Vein endothelial cell (primary cell): ENCODE measurements at places on chromosomes 1 and 21. TPM values are rescaled to one million over a fixed set of nuclear protein-coding genes. Genes with fewer than 3 reads are reported as not detected.

Gene FBXO2
- 1.3 and 2.3 TPM in 2 replicates for total RNA-seq

Gene SPRR4
- total RNA-seq, result not detected in 2 replicates

Gene CELA3A
- not detected in 2 replicates for total RNA-seq

Gene GREM2
- under 0.01 TPM in 1 of 2 replicates, not detected in the other for total RNA-seq

Gene ZRANB2
- 28.1 and 38.6 TPM in 2 replicates for total RNA-seq

Gene GMEB1
- 10.5 and 12.1 TPM in 2 replicates for total RNA-seq

Gene KCNJ15
- total RNA-seq, result 0.33 and 1.1 TPM in 2 replicates

Gene AUNIP
- total RNA-seq, result 2.6 and 4.2 TPM in 2 replicates

Gene GJB5
- not detected in 2 replicates for total RNA-seq

Gene REN
- 0.10 and 0.33 TPM in 2 replicates for total RNA-seq

Gene AK5
- 8.3 and 20.6 TPM in 2 replicates for total RNA-seq

Gene DDAH1
- total RNA-seq, result 63.7 and 74.5 TPM in 2 replicates
